Transverse colon (tissue), 4 donors: ENCODE measurements at places on chromosomes 16 and 17.

GRCh38 chr17:10151667-10152496, 46.5 kb downstream of the GAS7 start:
- DNase-seq: peak; percentile 26

DNA sequence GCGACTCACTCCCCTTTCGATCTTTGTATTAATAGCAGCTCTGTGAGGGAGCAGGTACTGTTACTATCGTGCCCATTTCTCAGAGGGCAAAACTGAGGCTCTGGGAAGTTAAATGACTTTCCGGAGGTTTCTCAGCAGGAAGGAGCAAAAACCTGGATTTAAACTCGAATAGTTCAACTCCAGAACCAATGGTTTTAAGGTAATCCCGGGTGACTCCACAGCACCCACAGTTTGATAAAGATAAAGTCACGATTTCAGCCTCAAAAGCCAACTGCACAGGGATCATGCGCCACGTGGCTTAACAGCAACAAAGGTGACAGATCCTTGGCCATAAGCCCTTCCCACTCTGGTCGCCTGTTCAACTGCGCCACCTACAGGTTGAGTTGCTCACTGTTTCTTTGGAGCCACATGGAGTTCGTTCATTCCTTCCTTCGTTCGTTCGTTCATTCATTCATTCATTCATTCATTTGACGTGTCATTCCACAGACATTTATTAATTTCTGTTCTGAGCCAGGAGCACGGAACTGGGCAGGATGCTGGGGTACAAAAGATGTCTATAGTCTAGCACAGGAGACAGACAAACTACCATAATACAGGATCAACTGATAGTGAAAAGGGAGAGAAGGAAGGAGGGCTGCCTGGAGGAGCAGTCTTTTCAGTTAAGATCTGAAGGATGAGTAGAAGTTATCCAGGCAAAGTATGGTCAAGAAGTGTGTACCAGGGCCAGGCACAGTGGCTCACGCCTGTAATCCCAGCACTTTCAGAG, 134.8 kb downstream of the HS3ST2 start:
- DNase-seq: peak; percentile 69

- DNase-seq: peak; percentile 16
Measured at GRCh38 chr17:77555741-77556291, 402.7 kb upstream of the TNRC6C start.

- no peak for DNase-seq
Measured at GRCh38 chr17:68854452-68854851, 100.7 kb downstream of the ABCA8 start.

GRCh38 chr16:48235556-48236136, 8.5 kb upstream of the LONP2 start:
- DNase-seq: peak; percentile 44

GRCh38 chr17:32445497-32445896, 1.2 kb downstream of the PSMD11 start:
- no peak for DNase-seq

DNA sequence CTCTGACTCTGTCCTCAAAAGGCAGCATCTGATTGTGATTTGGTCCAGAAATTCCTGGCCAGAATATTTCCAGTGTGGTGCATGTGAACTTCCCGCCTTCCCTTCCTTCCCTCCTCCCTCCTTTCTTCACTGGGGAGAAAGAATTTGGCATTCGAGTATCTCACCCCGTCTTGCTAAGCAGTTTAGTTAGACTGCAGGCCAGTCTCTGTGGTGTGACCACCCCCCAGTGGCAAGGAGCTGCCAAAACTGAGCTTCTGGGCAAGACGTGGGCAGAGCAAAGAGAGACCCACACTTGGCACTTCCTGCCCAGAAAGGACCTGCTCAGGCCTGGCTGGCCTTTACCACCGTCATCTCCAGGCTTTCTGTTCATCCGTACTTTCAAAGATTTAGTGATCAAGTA, 36.4 kb downstream of the SNX20 start:
- DNase-seq: peak; percentile 26

GRCh38 chr16:49482690-49483089, 109.1 kb downstream of the C16orf78 start:
- DNase-seq: peak; percentile 1

DNA sequence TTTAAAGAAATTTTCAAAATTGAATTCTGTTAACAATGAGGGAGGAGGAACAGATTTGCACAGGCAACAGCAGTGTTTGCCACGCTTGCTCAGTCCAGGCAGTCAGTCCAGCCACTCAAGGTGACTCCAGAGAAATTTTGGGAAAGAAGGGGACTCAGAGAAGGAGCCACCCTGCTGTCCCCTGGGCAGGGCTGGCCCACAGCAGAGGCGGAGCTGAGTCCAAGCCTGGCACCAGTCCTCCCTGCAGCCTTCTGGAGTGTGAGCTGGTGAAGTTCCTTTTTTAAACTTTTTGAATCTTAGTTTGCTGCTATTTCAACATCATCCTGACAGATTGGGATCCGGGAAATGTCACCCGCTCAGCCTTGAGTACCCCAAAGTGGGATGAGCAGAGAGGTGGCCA, 14.5 kb upstream of the SLC47A2 start:
- no peak for DNase-seq

- no peak for DNase-seq
Measured at GRCh38 chr17:19271780-19272357, 34.7 kb downstream of the EPN2 start.

DNA sequence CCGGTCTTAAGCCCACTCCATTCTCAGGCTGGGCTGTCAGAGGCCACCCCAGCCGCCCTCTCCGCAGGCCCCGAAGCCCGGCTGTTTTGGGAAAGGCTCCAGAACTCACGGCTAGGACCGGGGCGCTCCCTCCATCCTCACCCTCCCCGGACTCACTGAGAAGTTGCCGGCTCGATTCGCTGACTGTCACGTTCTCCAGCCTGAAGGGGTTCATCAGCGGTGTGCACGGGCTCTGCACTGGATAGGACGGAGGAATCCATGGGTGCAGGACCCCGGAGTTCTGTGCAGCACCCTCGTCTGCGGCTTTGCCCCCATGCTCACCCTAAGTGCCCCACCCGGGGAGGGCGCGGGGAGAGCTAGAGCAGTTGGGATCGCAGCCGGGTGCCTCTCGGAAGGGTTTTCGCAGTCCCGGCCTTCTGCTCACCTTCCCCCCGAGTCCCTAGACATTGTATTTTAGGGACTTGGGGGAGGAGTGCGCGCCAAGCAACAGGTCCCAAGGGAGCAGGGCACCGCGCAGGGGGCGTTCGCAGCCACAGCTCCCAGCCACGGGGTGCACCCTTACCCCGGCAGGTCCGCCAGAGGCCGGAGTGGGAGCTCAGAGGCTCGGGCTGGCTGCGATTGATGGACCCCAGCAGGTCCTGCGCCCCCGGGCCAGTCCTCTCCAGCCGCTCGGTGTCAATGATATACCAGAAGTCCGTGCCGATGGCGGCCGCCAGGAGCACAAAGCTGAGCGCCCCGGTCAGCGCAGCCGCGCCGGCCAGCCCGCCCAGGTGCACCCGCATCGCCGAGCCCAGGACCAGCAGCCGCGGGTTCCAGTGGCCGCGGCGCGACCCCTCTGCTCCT, 1.0 kb downstream of the TMEM114 start:
- no peak for DNase-seq

GRCh38 chr17:28977659-28978355, 26.5 kb upstream of the PHF12 start:
- no peak for DNase-seq

DNA sequence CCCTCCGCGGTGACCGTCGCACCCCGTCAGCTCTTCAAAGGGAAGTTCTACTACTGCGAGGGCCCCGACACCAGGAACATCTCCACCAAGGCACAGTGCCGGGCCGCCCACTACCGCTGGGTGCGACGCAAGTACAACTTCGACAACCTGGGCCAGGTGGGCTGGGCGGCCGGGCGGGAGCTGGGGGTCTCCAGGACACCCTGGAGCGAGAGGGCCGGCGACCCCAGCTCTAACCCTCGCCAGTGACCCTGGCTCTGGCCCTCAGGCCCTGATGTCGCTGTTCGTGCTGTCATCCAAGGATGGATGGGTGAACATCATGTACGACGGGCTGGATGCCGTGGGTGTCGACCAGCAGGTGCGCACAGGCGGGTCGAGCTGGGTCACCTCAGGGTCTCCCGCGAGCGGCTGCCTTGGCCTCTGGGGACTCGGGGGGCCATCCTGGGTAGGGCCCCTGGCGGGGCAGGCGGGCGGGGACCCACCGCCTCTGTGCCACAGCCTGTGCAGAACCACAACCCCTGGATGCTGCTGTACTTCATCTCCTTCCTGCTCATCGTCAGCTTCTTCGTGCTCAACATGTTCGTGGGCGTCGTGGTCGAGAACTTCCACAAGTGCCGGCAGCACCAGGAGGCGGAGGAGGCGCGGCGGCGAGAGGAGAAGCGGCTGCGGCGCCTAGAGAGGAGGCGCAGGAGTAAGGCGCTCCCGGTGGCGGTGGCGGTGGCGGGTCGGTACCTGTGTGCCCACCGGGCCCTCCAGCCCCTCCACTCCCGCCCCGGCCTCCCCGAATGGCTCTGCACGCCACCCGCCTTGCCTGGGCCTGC, 13.4 kb downstream of the TPSG1 start:
- DNase-seq: no peak

GRCh38 chr17:28008513-28008912, 34.0 kb upstream of the NLK start:
- peak; percentile 38 for DNase-seq

DNA sequence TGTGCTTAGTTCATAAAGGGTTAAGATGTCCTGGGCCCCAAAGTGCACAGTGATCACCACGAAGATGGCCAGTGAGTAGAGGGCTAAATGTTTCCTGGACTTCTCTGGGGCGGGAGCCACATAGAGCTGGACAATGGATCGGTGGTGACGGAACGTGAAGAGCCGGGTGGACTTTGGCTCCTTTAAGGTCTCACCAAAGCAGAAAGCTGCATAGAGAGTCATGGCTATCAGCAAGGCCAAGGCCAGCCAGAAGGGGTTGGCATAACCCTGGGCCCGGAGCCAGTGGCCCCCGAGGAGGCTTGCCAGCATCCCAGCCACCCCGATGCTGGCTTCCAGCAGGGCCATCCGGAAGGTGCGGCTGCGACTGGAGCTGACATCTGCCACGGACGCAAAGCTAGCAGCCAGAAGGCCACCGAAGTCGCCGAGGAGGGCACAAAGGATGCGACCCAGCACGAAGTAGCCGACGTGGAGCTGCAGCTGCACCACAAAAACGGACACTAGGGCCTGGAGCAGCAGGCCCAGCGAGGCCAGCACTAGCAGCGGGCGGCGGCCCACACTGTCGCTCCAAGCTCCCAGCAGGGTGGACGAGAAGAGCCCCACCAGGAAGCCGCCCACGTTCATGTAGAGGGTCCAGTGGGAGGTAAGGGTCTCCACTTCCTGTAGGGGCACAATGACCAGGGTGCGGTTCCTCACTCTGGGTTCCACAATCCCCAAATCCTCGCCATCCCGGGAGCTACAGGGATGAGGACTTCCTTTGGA, 1.0 kb downstream of the SLC46A1 start:
- no peak for DNase-seq

DNA sequence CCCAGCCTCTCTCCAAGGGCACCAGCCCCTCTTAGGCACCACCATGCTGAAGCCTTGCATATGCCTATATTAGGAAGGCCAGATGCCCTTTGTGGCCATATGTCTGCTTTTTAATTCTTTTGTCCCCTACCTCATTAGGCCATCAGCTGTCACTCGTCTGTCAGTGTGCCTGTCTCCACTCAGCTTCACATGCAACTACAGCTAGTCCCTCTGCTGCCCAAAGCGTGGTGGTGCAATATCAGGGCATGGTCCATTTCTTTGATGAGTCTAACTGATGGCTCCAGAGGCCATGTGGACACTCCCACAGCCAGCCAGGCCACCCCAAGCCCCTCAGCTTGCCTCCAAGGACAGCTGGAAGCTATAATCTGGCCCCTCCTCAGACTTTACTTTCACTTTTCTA, 36.3 kb downstream of the MYO18A start:
- no peak for DNase-seq

- DNase-seq: no peak
Measured at GRCh38 chr16:8831871-8832716, 34.5 kb downstream of the PMM2 start.

DNA sequence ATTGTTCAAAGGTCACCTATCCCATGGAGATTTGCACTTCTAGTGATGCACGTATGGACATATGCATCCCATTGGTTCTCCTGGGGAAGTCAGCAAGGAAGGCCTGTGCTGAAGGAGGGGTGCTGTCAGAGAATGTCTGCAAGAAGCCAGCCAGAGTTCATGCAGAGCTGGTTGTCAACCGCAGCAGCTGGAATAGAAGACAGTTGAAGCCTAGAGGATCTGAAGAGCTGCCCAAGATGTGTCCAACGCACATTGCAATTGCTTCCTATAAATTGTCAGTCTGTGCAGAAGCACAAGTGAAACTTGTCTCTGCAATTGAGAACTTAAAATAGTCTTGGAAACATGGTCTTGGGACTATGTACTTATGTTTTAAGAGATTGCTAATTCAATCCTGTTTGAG, 82.1 kb upstream of the CNTNAP4 start:
- no peak for DNase-seq

DNA sequence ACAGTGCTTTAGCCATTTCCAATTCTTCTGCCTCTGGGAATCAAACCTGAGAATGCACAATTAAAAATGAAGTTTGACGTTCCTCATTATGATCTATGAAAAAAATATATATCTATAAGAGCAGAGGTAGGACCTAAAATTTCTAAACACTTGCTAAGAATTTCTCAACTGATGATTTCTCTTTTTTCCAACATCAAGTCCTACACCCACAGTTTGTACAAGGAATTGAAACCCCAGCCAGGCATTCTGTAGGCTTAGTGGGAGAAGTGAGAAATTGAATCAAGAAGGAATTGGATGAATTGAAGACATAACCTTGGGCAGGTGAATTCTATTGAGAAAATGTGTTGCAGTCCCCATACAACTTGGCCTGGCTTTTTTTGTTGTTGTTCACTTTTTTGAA, 2.7 kb downstream of the CACNG3 start:
- no peak for DNase-seq

DNA sequence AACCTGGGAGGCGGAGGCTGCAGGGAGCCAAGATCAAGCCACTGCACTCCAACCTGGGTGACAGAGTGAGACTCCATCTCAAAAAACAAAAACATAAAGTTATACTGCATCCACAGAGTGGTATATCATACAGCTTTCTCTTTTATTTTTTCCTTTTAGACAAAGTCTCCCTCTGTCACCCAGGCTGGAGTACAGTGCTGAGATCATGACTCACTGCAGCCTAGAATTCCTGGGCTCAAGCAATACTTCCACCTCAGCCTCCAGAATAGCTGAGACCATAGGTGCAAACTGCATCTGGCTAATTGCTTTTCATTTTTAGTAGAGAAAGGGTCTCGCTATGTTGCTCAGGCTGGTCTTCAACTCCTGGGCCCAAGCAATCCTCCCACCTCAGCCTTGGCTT, 10.0 kb upstream of the COPRS start:
- no peak for DNase-seq

DNA sequence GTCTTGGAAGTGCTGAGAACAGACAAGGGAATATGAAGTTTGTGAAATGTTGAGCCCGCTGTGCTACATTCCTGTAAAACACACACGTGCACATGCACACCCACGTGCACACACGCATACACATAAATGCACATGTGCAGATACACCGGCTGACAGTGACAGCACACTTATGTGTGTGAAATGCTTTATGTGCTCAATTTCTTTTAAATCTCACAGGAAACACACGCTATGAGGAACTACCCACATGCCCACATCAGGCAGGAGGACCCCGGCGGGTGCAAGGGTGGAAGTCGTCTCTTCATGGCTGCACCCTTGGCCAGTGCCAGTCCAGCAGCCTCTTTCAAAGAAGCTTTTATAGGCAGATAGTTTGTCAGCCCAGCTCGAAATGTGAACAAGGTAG, 561 bp upstream of the WFDC1 start:
- DNase-seq: no peak

- DNase-seq: peak; percentile 12
Measured at GRCh38 chr16:21101631-21102420, 48.8 kb downstream of the DNAH3 start.
